Activated CD8-positive, alpha-beta T cell treated with anti-CD3 and anti-CD28 coated beads, Interleukin-2, amount 10 ng/mL, durations not matched to agents 7 days and 5 days (primary cell): ENCODE measurements at places on chromosomes 3 and 15. TPM values are rescaled to one million over a fixed set of nuclear protein-coding genes. Genes with fewer than 3 reads are reported as not detected.

- no peak for DNase-seq
Measured at GRCh38 chr3:177516158-177517011, 319.1 kb upstream of the TBL1XR1 start.

DNA sequence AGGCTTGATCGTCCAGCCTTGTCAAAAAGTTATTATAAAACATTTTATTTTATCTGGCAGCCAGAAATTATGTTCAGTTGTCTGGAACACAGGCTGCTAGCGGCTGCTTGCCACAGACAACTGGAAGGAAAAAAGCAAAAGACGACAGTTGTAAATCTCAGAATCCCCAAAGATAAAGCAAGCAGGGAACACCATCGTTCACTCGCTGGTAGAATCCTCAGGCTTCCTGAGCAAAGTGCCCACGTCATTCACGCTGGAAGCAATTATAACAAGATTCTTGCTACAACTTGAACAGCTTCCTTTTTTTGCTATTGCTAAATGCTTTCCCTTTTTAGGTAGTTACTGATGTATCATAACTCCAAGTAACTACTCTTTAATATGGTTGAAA is 33.6 kb downstream of the ADAMTS17 start:
- DNase-seq, result no peak

GRCh38 chr3:155412904-155413303 is 119.4 kb upstream of the STRIT1 start:
- no peak for DNase-seq

GRCh38 chr3:47073685-47074084 is 90.2 kb downstream of the SETD2 start:
- no peak for DNase-seq

The ZNF654 gene
- 22.3 TPM for total RNA-seq

DNA sequence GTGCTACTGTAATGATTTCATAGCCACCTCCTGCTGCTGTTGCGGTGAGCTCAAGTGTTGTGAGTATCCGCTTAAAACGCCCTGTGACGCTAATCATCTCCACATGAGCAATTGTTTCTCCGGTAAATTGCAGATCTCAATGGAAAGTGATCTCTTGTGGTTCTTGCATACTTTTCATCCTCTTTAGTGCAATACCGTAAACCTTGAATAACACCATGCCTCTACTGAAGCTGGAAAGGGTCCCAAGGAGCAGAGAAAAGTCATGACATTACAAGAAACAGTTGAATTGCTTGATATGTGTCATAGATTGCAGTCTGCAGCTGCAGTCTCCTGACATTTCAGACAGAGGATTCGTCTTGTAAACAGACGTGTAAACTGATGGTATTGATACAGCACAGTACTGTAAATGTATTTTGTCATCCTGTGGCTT is 6.0 kb upstream of the CEMIP start:
- DNase-seq, result no peak

The CCR4 gene
- total RNA-seq, result 2.9 TPM

DNA sequence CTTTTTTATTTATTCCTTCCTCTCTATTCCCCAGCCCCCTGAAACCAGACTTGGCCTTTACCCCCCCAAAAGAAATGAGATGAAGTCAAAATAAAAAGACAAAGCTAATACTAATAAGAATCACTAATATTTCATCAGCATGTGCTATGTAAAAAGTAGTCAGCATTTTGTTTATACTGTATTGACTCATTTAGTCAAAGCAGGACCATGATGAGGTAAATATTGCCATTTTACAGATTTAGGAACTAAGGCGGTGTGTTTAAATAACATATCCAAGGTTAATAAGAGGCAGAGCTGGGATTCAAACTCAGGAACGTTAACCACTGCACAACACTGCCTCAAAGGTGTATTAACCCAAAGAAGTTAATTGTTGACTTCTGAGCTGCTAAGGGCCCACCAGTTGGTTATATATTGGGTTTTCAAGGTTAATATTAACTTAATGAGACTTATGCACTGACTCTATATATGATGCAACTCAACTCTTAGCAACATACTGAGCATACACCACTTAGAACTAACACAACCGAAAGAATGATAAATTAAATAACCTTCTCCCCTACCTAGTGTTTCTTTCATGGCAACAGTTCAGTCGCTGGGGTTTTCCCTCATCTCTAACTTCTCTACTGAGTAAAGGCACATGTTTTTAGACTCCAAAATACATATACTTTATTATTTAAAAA is 34.7 kb downstream of the FOXP1 start:
- no peak for DNase-seq

DNA sequence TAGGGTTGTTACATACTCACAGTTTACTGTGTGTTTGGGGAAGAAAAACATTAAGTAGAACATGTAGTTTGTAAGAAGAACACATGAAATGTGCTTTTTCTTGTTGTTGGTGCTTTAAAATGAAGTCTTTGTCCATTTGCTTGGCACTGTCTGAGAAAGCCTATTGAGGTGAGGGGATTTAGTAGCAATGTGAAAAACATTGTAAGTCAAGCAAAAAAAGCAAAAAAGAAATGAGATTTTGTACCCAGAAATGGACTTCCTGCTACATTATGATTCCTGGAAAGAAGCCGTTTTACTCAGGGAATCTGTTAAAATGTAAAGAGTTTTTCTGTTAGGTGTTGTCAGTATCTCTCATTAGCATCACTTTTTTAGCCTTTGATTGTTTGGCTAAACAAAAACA is 59.9 kb downstream of the KAT2B start:
- no peak for DNase-seq

- DNase-seq, result peak; percentile 50
Measured at GRCh38 chr3:133475245-133476010, 75.6 kb downstream of the BFSP2 start.

The ITIH4 gene
- total RNA-seq, result 16.3 TPM

The GPR160 gene
- total RNA-seq, result 7.4 TPM

DNA sequence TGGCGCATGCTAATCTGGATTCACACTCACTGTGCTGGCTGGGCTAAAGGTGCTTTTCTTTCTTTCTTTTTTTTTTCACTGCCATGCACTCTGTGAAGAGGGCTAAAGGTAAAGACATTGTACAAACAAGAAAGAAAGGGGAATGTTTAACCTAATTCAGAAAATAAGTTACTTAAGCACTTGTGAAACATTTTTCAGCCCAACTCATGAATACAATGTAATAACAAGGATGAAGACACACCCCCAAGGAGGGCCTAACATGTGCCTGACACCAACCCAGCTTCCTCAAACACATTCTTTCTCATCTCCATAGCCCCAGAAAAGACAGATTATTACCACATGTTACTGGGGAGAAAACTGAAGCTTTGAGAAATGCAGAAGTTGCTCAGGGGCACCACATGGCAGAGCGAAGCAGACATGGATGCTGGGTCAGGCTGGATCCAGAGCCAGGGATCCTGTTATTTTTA is 5.7 kb downstream of the STIMATE start:
- DNase-seq, result no peak

DNA sequence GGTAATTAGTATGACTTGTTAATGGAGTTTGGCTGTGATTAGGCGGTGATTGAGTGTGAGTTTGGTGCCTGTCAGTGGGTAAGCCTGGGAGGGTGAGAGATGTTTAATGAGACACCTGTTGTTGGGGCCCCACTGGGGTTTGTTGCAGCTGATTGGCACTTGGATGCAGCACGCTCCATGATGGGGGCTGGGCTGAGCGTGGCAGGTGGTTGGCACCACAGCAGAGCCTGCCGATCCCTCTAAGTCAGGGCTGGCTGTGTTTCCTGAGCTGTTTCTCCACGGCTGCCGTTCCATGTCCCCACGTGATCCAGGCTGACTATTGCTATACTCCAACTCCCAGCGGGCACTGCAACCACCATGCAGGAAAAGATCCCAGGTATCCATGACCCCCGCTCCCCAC is 93.5 kb upstream of the ARRDC4 start:
- no peak for DNase-seq
